H9 (cell line): ENCODE measurements at places on chromosomes 2 and 18.
A peak's percentile ranks its signal among the peaks of the same experiment; 100 is the strongest.

GRCh38 chr2:240196716-240197461, 56.4 kb upstream of the OTOS start:
- peak; percentile 12 for DNase-seq

GRCh38 chr2:219453671-219454590, 19.3 kb downstream of the SPEG start:
- no peak for DNase-seq

GRCh38 chr2:147133286-147133908, 711.4 kb upstream of the ACVR2A start:
- DNase-seq = no peak

- DNase-seq = no peak
These were observed 20.4 kb upstream of the CABLES1 start for GRCh38 chr18:23114911-23115310.

DNA sequence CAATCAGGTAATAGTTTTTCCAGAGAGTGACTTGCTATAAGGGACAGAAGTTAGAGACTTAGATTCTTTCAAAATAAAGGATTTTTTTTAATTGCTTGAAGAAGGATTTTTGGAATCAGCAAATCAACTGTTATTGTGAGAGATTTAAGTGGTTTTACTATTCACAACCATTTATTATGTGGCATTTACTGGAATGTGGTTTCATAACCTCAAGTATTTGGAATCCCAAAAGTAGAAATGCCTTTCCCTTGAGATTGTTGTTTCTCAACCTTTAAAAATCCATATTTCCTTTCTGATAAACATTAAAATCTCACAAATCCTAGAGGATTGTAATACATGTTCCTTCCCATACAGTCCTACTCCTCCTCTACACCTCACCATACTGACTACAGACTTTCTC, 5.0 kb downstream of the TANK start:
- DNase-seq = no peak

DNA sequence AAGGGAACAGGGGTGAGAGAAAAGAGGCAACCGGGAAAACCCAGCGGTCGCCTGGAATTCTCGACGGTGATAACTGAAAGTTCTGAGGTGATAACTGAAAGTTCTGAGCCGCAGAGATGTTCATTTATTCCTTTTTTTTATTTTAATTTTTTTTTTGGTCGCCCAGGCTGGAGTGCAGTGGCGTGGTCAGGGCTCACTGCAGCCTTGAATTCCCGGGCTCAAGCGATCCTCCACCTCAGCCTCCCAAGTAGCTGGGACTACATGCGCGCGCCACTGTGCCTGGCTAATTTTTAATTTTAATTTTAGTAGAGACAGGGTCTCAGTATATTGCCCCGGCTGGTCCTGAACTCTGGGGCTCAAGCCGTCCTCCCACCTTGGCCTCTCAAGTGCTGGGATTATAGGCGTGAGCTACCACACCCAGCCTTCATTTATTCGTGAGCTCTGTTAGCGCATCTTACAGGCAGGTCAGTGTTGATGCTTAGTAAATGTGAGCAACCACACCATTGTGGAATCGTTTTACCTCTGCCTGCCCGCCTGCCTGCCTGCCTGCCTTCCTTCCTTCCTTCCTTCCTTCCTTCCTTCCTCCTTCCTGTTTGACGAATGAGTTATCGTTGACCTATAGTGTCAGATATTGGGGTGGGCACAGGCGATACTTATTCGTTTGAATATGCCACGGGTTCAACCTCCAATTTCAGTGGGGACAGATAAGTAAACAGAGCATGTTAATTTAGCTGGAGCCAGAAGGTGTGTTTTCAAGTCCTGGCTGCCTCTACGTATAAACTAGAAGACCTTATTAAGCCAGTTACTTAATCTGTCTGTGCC, 557 bp upstream of the E2F6 start:
- DNase-seq = no peak

- DNase-seq = no peak
These were observed 52.7 kb upstream of the CCDC68 start for GRCh38 chr18:55012008-55012407.

DNA sequence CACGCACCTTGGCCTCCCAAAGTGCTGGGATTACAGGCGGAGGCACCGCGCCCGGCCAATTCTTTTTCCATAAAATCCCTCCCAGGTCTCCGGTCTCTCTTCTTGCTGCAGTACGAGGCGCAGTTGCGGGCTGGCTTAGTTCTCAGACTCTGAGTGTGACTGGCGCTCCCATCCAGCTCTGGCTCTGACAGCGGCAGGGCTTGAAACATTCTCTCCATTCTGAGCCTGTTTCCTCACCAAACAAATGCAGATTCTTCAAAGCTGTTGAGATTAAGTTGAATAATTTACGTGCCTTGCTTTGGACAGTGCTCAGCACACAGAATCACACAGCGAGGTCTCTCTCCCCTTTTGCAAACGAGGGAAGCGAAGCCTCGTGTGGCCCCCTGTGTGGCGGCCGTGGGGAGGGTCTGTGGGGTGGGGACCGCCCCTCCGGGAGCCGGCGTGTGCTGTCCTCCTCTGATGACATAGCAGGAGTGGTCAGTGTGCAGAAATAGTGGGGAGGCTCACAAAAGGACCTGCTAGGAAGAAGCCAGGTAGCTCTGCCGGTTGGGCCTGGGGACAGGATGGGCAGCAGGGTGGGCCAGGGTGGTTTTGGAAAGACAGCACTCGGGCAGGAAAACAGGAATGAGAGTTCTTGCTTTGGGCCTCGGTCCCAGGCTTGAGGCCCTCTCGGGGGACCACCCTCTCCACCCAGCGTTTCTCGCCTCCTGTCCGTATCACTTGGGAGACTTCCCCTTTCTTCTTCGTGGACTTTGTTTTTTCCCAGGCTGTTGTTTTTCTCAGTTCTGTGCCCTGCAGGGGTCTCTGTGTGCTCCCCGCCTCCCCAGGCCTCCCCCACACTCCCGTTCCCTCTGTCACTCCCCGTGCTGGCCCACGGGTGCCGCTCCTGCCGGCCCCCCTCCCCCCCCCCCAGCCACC, 75.0 kb downstream of the KCNG2 start:
- peak; percentile 24 for DNase-seq

DNA sequence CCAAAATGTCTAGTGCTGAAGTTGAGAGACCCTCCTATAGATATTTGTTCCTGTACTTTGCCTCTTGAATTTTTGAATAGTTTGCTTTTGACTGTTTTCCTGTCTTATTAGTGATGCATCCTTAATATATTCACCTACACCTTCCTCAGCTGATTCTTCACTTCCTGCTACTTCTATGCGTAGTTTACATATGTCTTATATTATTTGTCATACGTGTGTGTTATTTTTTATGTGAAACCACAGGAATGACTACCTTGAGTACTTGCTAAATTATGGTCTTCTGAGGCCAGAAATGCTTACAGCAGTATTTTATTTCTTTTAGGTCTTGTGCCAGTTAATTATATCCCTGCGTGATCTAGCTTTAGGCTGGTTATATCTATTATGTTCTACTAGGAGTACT, 9.9 kb downstream of the UBE2E3 start:
- no peak for DNase-seq

- no peak for DNase-seq
These were observed 90.4 kb downstream of the CAMKMT start for GRCh38 chr2:44452069-44452583.

- DNase-seq = no peak
These were observed 63.6 kb downstream of the INSIG2 start for GRCh38 chr2:118151831-118152230.

DNA sequence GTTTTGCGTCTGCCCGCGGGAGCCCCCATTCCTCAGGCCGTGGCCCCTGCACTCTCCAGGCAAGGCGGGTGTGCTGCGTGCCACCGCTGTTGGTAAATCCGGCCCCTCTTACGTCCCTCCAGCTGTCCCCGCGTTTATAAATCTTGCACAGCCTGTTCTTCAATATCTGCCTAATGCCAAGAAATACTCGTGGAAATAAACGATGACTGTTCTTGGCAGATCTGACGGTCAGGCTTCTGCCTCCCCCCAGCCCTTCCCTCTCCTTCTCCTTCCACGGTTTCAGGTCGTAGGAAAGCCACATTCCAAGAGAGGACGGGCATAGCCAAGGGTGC, 20.5 kb downstream of the ODC1 start:
- no peak for DNase-seq

GRCh38 chr2:100239486-100240210, 82.7 kb downstream of the LONRF2 start:
- no peak for DNase-seq

DNA sequence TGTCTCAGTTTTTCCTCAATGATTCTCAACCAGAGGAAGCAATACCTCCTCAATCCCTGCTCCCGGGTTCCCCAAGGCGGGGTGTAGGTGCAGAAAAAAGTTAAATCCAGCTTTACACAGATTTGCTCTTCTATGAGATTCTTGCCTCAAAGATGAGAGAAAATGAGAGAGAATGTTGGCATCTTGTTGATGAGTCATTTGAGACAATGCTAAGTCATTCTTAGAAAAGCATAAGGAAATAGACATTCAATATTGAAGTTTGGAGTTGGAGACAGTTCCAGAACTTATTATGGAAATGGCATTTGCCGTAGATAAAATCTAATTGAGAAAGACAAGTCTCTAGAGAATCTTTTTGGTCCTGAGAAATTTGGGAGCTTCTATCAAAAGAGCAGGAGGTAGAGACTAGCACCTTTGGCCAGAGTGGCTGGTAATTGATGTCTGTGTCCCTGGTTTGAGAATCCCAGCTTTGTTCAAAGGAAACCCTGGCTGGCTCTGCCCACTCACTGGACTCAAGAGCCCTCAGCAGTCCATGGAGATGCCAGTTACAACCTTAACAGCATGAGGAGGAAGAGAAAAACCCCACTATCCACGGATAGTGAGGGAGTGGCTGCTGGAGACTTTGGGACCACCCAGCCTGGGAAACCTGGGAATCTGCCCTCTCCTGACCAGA, 181.2 kb downstream of the FAM124B start:
- no peak for DNase-seq

GRCh38 chr2:197315371-197315770, 4.8 kb upstream of the ANKRD44 start:
- no peak for DNase-seq

DNA sequence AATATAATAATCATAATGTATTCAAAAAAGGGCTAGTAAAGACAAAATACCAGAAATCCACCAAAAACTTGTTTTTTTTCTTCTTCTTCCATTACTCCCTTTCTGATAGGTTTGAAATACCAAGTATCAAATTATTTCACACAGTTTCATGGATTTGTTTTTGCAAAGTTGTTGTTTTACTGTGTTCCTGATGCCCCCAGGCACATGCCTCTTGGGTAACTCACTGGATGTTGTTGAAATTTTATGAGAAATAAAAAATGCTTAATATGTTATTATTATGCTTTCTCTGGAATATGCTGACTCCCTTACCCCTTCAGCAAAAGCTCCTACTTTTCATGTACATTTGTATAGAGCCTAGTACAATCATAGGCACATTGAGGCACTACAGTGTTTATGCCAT, 419.6 kb downstream of the NRXN1 start:
- DNase-seq = no peak

GRCh38 chr2:85917887-85918795, 29.4 kb upstream of the ST3GAL5 start:
- DNase-seq = no peak

- no peak for DNase-seq
These were observed 122.6 kb upstream of the XPO1 start for GRCh38 chr2:61660511-61661388.

DNA sequence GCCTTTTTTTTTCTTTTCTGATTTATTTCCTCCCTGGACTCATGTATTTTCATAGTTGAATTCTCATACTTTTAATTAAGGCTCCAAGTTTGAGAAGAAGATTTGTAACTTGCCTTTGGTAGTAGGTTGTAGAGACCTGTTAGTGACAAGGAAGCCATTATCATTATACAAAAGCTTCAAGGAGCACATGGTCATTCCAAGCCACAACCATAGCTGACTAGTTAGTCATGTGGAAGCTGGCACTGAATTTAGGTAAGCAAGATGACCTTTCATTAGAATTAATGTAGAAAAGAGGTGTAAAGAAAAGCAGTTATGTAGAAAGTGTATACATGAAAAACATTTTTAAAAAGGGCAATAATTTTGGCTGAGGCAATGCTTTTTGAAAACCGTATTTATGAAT, 89.7 kb downstream of the LRP1B start:
- no peak for DNase-seq

- no peak for DNase-seq
These were observed 191.5 kb upstream of the NETO1 start for GRCh38 chr18:73059280-73059679.

DNA sequence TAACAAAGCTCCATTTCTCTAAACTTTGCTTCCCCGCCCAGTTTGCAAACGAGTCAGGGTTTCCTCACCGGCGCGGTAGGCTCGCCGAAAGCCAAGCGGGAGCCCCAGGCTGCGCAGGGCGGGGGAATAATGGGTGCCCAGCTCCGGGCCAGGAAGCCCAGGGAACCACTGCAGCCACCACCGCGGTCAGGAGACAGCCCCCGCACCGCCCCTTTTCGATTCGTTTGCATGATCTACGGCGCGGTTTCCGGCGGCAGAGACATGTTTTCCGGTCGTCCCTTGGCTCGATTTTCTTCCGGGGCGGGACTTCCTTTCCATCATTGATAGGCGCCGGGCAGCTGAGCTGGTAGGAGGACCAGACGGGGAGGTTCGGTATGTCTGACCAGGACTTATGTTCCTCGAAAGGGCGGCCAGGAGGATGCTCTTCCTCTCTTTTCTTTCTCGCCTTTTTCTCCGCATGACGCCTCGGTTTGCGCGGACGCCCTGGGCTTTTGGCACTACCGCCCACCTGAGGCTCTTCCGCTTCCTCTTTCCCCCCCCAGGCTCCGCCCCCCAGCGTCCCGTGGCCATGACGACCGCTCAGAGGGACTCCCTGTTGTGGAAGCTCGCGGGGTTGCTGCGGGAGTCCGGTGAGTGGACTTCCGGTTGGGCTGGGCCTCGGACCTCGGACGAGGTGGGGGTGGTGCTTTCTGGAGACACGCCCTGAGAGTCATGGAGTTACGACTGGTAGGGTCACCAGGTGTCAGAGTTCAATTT, at the start of gene STK11IP:
TSS of gene STK11IP (plus strand) at position 306 of the 756 bp plus-strand sequence. CDS start at position 569, 263 bp downstream.
- peak; percentile 98 for DNase-seq

- no peak for DNase-seq
These were observed 824.0 kb upstream of the ID2 start for GRCh38 chr2:7857904-7858303.

DNA sequence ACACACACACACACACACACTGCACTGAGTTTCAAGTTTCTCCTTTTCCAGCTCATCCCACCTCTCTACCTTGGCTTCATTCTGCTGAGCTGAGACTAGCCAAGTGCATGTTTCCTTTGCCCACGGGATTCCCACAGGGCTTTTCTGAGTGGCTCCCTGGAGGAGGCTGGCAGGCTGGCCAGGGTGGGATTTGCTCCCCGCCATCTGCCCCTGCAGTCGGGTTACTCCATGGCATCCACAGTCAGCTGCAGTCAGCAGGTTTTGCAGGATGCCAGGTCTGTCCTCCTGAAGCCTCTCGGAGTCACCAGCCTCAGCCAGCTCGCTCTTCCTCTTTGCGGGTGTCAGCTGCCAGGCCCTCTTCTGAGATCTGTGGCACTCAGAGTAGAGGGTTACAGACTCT, 783.7 kb upstream of the SOX11 start:
- no peak for DNase-seq

- no peak for DNase-seq
These were observed 245.1 kb downstream of the SOX11 start for GRCh38 chr2:5937321-5937720.

DNA sequence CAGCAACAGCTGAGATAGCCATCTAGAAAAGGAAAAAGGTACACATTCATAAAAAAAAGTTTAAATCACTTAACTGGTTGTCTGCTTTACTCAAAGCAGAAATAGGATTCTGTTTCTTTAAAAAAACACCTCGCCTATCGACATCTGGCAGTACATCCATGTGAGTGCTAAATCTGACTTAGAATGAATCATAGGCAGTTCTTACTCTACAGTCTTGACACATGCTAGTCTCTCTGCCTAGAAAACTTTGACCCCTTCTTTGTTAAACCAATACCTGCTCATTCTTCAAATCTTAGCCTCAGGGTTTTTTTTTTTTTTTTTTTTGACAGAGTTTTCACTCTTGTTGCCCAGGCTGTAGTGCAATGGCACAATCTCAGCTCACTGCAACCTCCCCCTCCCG, 37.1 kb upstream of the GPR75 start:
- DNase-seq = no peak
